ENCODE measurements at places on chromosomes 3 and 15. TPM values are rescaled to one million over a fixed set of nuclear protein-coding genes. Genes with fewer than 3 reads are reported as not detected.

DNA sequence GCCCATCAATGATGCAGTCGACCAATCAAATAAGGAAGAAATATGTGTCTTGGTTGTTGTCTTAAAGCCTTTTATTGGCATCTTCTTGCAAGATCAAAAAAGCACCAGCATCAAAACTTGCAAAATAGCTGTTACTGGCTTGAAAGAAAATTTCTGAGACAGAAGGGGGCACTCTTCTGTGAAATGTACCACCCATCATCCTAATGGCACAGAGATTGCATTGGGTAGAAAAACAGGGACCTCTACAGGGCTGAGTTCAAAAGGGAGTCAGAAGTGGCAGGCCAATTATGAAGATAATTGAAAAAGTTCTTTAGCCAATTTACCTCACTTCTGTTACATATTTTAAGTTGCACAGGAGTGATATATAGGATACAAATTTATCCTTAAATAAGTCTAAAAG lies 122.3 kb upstream of the GPR149 start:
- DNase-seq, result no peak

MYH15 gene
- 0.52 TPM for total RNA-seq

- no peak for DNase-seq
Measured at GRCh38 chr15:69357773-69358771, 56.1 kb upstream of the KIF23 start.

DNA sequence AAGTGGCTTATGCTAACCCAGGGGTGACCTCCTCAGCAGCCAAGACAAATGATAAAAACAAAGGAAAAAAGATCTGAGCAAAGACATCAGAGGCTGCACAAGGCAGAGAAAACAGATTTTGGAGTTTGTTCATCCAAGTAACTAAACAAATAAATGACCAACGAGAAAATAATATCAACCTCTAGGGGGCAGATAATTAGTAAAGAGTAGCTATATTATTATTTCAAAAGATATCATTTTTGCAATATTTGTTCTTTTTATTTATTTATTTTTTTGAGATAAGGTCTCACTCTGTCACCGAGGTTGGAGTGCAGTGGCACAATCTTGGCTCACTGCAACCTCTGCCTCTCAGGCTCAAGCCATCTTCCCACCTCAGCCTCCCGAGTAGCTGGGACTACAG lies 101.8 kb downstream of the PCCB start:
- no peak for DNase-seq

- no peak for DNase-seq
Measured at GRCh38 chr15:91283155-91283554, 183.1 kb downstream of the SV2B start.

GRM7 gene
- total RNA-seq, result 0.86 TPM
